ENCODE measurements at places on chromosomes 1 and 21.
A peak's percentile ranks its signal among the peaks of the same experiment; 100 is the strongest.

- DNase-seq: peak; percentile 23
These were observed 25.3 kb upstream of the OVAAL start for GRCh38 chr1:180533266-180533987.

DNA sequence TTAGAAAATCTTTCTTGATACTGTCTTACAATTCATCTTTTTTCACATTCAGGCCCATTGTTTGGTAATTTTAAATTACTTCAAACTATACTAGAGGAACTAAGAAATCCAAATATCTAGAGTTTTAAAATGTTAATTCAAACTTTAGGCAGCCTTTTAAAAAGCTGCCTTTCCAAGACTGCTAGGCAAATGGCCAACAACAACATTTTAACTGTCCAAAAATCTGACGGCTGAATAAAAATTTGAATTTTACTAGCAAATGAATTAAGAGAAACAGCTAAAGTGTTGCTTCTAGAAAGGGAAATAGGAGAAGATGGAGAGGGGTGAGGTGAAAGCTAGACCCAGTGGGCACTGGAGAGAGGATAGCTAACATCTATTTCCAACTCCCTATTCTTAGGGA, 17.2 kb downstream of the DPYD start:
- no peak for DNase-seq

DNA sequence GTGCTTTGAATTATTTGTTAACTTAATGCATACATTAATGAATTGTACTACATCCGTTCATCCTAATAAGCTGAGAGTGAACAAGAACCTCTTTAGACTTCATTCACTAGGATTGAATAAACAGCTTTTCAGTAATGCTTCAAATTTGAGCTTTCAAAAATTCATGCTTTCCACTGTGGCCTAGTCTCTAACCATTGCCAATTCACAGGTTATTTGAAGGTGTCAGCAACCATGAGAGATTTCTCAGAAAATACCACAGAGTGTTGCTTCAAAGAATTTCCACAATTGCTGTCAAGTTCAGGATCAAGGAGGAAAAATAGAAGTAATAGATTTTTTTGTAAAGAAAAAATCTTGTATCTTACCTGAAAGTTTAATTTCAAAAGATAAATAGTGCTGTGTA, 72.7 kb downstream of the AK5 start:
- no peak for DNase-seq

DNA sequence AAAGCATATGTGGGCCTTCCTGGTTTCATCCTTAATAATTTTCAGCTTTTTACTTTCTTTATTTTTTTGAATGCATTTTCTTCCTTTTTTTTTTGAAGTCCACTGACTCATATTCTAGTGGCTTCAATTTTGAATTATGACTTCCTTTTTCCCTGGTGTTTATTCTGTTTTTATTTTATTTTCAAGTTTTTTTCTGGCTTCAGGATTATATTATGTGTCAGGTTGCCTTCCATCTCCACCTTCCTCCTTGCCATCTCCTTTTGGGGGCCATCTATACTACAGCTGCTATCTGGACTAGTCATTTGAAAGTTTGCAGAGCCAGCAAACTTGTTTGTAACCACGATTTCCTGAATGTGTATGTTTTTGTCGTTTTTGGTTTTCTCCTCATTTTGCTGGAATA, 117.6 kb downstream of the LEPR start:
- no peak for DNase-seq

DNA sequence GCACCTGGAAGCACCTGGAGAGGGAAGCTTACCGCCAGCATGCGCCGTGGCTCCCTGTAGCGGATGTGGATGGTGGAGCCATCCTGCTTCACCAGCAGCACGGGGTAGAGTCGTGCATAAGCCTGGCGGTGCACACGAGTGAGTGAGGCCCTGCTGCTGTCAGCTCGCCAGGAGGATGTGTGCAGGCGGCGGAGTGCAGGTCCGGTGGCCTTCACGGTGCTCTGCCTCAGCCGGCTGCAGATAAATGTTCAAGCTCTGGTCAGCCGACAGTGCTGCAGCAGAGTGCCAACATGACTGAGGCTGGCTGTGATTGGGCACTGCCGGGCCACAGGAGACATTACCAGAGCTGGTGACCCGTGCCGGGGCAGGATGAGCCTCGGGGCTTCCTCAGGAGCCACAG, 1.5 kb downstream of the MRPL55 start:
- DNase-seq: no peak

GRCh38 chr1:201982082-201982622, 296 bp upstream of the RNPEP start:
- DNase-seq: peak; percentile 16

- DNase-seq: no peak
These were observed 245.1 kb downstream of the MATN1 start for GRCh38 chr1:30478283-30478682.

DNA sequence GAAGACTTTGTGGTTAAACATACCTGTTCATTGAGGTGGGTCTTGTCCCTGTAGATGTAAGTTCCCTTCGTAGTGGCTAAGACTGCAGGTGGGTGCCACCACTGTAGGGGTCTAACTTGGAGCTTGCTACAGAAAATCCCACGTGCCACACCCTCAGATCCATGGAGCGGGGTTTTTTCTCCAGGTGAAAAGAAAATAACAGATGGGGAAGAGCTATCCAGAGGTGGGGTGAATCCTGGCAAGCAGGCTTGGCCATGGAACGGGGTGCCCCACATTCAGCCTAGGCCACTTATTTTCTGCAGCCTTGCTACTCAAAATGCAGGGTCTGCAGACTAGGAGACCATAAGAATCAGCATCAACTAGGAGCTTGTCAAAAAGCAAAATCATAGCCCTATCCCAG, 24.0 kb downstream of the EXOC8 start:
- DNase-seq: no peak

- no peak for DNase-seq
These were observed 127.5 kb downstream of the RHOU start for GRCh38 chr1:228862542-228863505.

DNA sequence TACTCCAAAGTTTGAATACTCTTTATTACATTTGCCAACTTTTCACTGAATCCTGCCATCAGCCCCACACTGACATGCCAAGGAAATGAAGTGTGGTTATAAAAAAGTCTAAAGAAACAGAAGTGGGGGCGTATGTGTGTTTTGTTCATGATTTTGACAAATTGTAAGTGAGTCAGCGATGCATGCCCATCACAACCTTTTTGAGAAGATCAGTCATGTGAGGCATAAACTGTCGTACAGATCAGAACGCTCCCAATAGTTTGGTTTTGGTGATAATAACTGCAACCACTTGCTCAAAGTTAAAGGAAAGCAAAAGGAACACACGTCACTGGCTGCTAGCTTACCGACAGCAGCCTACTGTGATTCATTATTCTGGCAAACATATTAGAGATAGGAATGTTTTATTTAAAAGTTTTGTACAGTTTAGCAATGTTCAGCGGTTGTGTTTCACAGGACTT, 95.6 kb downstream of the RGS2 start:
- no peak for DNase-seq

All from stimulated activated CD8-positive, alpha-beta memory T cell treated with anti-CD3 and anti-CD28 coated beads, Interleukin-4, amount 100 ng/mL, for 1 hour (primary cell).